ENCODE measurements at places on chromosomes 3 and 15.

- DNase-seq, result no peak
Measured at GRCh38 chr15:74269362-74270035, 33.4 kb downstream of the CCDC33 start.

- no peak for DNase-seq
Measured at GRCh38 chr3:156675830-156676767, 1.7 kb downstream of the TIPARP start.

DNA sequence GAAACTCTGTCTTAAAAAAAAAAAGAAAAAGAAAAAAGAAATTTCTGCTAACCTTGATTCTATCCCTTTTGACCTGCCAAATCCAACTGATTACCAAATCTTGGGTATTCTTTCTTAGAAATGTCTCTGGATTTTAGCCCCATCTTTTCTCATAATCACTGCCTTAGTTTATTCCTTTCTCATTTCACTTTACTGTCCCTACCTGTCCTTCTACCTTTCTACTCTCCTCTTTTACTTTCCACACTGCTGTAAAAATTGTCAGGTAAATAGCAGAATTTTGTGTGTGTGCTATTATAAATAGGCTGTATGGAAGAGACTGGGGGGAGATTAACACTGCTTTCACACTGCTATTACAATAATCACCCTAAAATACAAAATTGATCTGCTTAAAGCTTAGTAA, 16.7 kb downstream of the PIK3CA start:
- DNase-seq, result no peak

DNA sequence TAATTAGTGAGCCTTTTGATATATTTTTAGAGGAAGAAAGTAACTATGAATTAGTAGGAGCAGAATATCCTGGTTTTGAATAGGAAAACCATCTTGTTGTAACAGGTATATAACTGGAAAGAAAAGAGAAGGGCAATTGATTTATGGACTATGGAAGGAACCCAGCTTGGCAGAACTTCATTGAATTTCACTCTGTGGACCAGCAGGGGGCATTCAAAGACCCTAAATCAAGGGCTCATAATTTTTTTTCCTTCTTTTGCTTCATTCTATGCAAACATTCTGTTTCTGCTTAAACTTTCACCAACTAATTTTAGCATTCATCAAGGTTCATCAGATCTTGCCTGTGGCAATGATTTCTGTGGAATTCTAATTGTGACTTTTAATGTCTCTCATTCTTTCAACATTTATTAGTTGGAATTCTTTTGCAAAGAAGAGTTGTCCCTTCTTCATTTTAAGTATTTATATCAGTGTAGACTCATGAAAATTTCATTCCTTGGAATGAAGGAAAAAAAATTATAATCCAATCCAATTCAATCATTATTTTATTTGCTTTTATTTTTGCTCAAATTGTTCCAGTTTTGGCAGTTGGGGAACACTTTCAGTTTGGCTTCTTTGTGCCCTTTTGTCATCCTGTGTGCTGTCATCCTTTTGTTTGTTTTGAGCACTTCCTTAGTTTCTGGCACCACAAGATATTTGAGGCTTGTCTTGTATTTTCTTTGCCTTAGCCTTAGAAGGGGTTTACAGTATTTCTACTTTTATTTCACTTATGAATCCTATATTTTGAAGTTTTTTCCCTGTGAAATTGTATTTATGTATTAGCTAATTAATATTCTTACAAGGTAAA, 30.4 kb downstream of the NXPE3 start:
- peak; percentile 35 for DNase-seq

- no peak for DNase-seq
Measured at GRCh38 chr3:182912474-182912873, 67.9 kb downstream of the DCUN1D1 start.

- DNase-seq, result peak; percentile 85
Measured at GRCh38 chr15:73908030-73908821, 18.0 kb upstream of the LOXL1 start.

DNA sequence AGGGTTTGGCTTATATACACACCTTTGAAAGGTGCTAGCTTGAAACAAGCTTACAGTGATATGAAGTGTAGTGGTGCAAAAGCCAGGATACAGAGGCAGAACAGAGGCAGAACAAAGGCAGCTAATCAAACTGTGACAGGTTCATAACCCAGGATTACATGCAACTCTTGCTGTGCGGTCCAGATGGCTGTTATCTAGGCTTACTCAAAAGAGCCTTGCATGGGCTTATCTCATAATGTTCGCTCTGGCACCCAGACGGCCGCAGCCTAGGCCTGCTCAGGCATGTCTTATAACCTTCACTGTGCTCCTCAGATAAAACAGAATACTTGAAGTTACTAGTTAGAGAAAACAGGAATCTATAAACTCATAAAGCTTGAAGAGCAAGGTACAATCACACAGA, 22.8 kb upstream of the NOX5 start:
- DNase-seq, result no peak

- DNase-seq, result no peak
Measured at GRCh38 chr15:40105517-40106202, 3.0 kb downstream of the BMF start.

- DNase-seq, result no peak
Measured at GRCh38 chr3:112261742-112262141, 32.3 kb downstream of the SLC9C1 start.

DNA sequence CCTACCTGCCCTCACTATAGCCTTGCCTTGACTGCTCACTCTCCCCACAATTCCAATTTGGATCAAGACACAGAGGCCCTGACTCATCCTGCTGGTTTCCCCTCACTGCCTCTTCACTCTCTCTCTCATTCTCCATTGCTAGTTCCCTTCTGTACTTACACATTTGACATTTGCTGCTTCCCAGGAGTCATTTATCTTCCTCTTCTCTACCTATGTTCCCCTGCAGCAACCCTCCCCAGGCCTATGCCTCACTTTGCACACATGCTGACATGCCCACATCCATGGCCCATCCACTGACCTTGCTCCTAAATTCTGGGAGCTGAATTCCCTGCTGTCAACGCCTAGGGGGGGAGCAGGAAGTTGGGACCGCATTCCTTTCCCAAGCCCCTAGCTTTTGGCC, 82.2 kb downstream of the SRGAP3 start:
- no peak for DNase-seq

- DNase-seq, result no peak
Measured at GRCh38 chr3:155946178-155946577, 75.7 kb downstream of the GMPS start.

- DNase-seq, result no peak
Measured at GRCh38 chr3:184315543-184315867, 1.1 kb downstream of the EIF4G1 start.

DNA sequence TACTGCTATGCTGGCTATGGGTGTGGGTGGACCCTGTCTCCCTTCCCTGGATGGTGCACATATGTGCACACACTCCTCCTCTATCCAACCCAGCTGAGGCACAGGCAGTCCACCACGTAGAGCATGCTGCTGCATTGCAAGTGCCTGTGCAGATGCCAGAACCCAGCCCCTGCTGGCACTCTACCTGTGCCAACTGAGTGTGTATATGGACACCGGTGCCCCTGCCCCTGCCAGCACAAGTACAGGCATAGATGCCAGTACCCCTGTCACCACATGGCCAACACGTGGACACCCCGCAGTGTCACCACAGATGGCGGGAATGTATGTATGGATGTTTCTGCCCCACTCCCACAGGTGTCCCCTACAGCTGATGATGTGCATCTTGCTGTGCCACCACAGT, 216.5 kb downstream of the ISL2 start:
- no peak for DNase-seq

GRCh38 chr3:149783576-149783975, 8.8 kb downstream of the ANKUB1 start:
- no peak for DNase-seq

- DNase-seq, result peak; percentile 51
Measured at GRCh38 chr3:75906555-75907112, 121.3 kb upstream of the ZNF717 start.

GRCh38 chr3:40417845-40418543, 31.0 kb downstream of the ENTPD3 start:
- DNase-seq, result no peak

GRCh38 chr15:101093958-101094357, 157.9 kb downstream of the CHSY1 start:
- no peak for DNase-seq

DNA sequence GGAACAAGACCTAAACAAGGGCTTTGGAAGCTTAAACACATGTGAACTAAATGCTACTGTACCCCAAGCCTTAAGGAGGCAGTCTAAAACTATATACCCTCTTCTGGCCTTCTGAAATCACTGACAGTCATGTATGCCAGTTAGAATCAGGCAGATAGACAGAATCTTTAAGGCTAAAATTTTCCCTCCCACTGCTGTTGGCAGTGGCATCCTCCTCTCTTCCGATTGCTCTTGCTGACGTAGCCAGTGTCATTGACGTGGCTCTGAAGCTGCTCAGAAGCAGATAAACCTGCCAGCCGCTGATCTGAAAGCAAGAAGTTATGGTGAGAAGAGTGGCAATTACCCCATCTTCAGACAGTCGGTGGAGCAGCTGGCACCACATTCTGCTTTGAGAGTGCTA, 3.3 kb downstream of the RYR3 start:
- no peak for DNase-seq

- no peak for DNase-seq
Measured at GRCh38 chr3:195105389-195105788, 165.6 kb downstream of the XXYLT1 start.

DNA sequence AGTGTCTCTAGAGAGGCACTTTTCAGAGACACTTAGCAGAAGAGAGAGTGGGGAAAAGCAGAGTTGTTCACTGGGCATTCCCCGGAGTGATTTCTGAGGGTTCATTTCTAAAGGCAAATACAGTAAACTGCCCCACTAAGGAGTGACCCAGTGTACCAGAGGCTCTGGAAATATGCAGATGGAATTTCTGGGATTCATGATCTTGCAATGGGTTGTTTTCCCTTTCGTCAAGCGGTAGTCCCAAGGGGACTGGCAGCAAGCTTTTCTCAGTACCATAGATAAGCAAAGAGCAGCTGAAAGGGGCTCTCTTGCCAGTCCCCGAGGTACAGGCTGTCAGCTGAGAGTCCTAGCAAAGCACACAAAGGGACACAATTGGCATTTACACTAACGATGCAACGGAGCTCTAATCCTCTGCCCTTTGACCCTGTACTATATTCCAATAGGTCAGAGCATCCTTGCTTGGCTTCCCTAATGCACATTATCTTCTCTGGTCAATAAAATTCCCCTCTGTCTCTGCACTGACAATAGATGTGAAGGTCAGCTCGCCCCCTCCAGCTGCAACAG, 155.6 kb downstream of the SEMA6D start:
- DNase-seq, result no peak

DNA sequence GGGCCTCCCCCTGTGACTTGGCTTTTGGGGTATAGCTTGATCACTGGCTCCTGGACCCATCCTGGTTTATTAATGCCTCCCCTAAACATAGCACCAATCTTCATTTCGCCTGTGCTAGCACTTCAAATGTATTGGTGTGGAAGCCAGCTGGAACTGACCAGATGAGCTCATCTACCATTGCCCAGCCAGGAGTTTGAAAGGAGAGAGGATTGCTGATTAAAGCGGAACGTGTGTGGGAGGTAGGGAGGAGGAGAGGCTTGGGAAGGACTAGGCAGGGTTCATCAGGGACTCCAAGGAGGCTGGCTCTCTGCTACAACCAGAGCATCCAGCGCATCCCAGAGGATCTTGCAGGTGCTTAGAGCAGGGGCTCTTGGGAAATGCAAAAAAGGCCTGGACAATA, 34.4 kb upstream of the TLE3 start:
- no peak for DNase-seq
